Metanephros (tissue), 2 donors: ENCODE measurements at places on chromosomes 5 and 9. TPM values are rescaled to one million over a fixed set of nuclear protein-coding genes. Genes with fewer than 3 reads are reported as not detected.

OR13J1 gene
- not detected for total RNA-seq

AQP7 gene
- 24.2 TPM for total RNA-seq

RAB3C gene
- total RNA-seq, result 0.58 TPM

FABP6 gene
- total RNA-seq, result not detected

PLPP7 gene
- total RNA-seq, result 29.5 TPM

FOXD1 gene
- total RNA-seq, result 13.9 TPM
